T47D (cell line): ENCODE measurements at places on chromosomes 2 and 18.

GRCh38 chr2:128636802-128637147 is 318.1 kb upstream of the HS6ST1 start:
- no peak for DNase-seq

DNA sequence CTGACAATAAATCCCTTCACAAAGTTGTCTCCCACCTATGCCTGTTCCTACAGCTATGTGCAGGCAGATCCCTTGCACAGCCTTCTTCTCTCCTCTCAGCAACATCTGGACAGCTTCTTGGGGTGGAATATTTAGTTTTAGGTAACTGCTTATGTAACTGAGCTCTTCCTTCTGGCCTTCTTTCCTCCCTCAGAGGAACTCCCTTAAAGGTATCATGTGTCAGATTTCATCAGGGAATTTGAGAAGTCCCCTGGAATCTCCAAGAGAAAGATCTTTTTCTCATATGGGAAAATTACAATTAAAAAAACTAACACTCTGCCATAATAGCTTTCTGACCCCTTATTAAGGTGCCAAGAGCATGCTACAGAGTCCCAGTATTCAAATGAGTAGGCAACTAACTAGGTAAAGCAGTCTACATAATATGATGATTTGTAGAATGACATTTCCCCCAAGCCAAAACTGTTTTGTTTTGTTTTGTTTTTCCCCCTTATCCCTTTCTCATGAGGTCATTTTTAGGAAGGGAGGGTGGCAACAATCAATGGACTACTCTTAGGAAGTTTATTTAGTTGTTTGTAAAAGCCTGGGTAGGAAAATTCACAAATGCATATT is 2.4 kb downstream of the TMEM200C start:
- DNase-seq, result no peak

GRCh38 chr2:41870265-41870585 is 177.6 kb upstream of the PKDCC start:
- no peak for DNase-seq

- no peak for DNase-seq
Measured at GRCh38 chr2:150125188-150125587, 362.3 kb downstream of the RND3 start.

GRCh38 chr2:160592401-160592800 is 98.8 kb upstream of the RBMS1 start:
- no peak for DNase-seq

DNA sequence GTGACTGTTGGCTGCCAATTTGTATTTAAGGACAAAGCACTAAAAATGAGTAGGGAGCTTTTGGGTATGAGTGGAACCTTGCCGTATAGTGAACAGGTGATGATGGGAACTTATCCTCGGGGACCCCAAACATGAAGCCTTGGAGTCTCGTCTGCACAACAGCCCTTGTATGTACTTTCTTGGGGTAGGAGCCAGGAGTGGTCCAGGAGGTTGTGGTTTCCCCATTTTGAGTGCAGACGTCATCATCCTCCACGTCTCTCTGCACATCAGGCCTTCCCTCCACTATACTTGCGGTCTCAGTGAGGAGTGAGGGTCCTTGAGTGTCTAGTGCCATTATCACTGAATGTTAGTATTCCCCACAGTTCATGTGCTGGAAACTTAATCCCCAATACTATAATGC is 101.5 kb upstream of the HS6ST1 start:
- DNase-seq, result no peak

DNA sequence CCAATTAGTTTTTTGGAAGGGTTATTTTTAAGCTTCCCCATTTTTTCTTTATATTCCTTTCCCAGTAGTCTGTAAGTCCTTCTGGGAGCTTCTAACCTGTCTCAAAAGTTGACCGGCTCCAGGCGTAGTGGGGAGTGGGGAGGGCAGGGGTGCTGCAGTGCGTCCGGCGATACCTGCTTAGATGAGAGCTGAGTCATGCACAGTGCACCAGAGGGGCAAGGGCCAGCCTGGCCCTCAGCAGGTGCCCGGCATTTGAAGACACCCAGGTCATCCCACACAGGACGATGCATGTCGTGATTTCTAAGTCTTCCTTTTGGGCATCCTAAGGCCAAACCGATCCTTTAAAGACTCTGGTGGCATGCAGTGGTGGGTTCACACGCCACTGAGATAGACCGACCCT is 73.4 kb downstream of the TPO start:
- DNase-seq, result no peak

DNA sequence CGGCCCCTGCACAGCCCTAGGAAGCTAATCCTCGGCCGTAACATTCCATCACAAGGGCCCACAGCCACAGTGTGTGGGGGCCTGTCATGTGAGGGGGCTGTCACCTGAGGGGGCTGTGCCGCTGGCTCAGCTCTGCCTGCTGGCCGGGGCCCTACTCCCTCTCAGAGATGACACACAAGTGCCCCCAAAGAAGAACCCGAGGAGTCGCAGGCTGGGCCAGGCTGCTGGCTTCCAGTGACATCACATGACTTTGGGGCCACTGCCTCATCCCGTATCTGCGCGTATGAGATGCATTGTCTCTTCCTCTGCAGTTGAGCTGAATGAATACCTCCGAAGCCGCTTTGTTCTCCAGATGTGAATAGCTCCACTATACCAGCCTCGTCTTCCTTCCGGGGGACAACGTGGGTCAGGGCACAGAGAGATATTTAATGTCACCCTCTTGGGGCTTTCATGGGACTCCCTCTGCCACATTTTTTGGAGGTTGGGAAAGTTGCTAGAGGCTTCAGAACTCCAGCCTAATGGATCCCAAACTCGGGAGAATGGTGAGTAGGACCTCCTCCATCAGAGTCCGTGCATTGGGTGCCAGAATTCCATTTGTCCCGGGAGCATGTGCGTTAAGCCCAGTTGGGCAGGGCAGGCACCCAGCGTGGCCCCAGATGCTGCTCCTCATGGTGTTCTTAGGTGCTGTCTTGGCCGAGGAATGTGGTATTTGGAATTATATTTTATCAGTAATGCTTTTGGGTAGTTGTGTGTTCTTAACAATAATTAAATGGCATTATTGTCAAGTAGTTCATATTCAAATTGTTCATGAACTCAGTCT is at the start of gene CNDP1:
TSS of gene CNDP1 (plus strand) at position 351 of the 820 bp plus-strand sequence. CDS start at position 519, 168 bp downstream.
- DNase-seq, result no peak

DNA sequence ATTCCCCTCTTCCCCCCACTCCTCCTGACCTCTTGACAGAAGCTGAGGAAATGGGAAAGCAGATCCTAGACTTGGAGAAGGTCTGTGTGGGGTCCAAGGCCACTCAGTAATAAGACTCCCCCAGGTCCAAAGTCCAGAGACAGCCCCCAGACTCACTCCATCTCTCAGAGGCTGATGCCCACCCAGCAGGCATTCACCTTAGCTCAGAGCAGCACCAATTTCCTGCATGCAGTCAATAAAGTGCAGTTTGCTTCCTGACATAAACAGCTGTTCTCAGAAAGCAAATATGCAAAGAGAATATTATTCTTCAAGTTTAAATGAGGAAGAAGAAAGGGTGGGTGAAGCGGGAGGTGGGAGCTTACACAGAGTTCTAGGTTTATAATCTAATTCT is 84.1 kb upstream of the RTN4 start:
- DNase-seq, result no peak

- DNase-seq, result no peak
Measured at GRCh38 chr2:31944828-31945571, 65.8 kb downstream of the MEMO1 start.

DNA sequence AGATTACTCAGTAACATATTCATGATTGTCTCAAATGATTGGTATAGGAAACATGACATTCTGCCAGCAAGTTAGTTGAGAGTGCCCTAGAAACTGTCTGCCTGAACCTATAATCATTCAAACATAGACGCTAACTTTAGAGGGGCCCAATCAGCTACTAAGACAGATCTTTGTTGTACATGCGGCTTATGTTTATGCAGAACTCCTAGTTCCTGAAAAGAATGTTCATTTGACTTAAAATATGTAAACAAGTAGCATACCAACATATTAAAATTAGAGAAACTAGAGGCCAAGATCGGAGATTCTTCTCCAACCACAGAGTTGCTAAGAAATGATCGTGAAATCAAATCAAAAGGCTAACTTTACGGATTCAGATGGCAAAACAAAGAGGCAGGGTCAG is 4.2 kb upstream of the METAP1D start:
- DNase-seq, result no peak

DNA sequence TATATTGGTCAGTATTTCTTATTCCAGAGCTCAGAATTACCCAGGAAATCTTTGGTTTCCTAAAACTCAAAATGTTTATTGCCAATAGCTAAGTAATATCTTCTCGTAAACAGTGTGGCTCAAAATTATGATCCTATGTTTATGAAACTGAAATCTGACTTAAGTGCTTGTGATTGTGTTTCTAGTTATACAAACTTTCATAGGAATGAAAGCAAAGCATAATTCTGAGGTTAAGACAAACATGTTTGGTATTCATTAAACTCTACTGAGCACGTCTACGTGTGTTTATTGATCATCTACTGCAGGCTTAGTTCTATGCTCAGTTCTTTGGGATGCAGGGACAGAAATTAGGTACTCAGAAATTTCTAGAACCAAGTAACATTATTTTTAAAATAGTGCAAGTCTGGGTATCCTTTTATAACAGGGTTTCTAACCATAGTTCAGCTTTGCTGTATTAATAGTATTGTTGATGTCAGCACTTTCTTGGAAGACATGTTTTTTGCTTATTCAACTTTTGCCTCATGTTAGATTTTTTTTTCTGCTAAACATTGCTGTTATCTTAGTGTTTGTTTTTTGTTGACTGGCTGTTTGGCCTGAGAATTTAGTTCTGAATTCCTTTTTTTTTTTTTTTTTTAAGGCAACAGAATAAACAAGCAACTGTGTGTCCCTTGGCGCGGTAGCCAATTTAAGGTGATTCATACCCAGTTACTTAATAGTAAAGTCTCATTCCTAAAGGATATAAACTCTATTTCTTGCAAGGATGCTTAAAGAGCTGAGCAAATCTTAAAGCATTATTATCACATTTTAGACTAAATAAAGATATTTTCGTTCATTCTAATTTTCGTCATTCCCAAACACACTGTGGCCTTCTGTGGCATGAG is 31.3 kb downstream of the PTPRM start:
- DNase-seq, result no peak

GRCh38 chr2:169007941-169008340 is 23.2 kb downstream of the ABCB11 start:
- DNase-seq, result no peak

DNA sequence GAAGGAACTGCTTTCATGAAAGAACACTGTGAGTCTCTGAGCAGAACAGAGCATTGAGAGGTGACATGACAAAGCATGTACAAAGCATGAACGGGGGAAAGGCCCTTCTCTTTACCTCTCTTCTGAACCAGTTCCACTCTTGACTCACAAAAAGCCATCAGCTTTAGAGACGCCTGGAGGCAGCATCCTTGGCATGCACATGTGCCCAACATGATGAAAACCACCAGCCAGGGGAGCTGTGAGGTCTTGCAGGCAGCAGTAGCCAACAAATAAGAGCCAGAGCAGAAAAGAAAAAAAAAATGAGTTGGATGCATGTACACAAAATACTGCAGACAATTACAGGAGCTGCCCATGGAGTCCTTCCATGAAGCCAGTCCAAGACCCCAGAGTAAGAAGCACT is 95.5 kb upstream of the AGAP1 start:
- no peak for DNase-seq

DNA sequence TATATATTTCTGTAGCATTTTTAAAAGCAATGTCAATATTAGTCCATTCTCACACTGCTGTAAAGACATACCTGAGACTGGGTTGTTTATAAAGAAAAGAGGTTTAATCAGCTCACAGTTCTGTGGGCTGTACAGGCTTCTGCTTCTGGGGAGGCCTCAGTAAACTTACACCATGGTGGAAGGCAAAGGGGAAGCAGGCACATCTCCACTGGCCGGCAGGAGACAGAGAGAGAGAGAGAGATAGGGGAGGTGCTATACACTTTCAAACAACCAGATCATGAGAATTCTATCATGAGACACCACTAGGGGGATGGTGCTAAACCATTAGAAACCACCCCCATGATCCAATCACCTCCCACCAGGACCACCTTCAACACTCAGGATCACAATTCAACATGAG is 43.1 kb downstream of the CHMP3 start:
- no peak for DNase-seq

GRCh38 chr2:130985206-130985780 is 108.0 kb downstream of the FAM168B start:
- DNase-seq, result no peak

GRCh38 chr2:223000872-223001796 is 50.9 kb upstream of the KCNE4 start:
- DNase-seq, result no peak

GRCh38 chr2:12001621-12002020 is 255.2 kb downstream of the LPIN1 start:
- DNase-seq, result no peak

DNA sequence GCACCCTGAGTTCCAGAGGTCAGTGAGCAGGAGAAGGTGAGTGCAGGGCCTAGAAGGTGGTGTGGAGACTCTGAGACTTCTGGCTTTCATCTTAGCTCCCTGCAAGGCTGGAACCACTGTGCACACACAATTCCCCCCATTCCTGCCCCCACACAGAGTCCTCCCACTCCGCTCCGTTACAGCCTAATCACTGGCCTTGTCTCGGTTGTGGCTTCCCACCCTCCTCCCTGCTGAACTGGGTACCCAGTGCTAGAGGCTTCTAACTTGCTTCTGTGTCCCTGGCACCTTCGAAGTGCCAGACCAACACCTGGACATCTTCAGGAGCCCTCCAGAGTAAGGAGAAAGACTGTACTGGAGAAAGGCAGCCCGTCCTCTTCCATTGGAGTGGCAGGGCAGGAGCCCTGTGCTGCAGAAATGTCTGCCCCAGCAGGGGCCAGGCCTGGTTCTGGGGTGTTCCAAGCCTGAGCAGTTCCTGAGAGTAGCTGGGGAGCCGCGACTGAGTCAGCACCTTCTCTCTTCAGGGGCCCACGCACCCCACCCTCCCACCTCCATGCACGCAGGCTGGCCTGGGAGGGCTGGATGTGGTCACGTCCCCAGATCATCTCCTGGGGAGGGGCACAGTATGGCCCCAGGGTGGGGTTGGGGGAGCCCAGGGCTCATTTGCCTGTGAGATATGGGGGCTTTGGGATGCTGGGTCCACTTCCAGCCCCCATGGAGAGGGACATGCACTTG is 23.4 kb downstream of the CROCC2 start:
- DNase-seq, result no peak

DNA sequence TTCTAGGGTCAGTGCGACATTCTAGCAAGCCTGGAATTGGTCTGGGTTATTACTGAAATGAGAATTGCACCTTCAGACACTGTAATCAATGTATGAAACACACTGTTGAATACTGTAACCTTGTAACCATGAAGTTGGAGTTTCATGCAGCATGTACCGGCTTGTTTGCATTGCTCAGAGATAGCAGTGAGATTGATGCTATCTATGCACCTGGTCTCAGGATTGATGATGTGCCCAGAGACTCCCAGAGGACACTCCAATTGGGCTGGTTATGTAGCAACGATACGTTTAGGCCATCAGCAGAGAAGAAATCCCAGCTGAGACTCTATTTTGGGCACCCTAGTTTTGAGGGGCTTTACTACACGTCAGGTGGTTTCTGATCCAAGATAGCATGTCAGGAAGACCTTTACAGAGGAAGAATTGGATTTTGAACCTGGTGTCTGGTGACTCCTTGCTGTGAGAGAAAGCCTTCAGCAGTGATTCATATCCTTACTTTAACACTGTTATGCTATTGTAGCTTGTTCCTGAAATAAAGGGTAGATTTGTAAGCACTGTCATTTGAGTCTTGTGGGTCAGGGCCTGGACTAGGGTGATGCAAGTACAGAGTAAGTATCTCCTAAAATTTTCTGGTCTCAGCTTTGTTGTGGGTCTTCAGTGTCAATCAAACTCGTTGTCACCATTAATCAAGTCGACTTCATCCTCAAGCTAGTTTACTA is 305.1 kb upstream of the GULP1 start:
- no peak for DNase-seq

GRCh38 chr2:88258208-88258607 is 88.1 kb downstream of the THNSL2 start:
- no peak for DNase-seq

- DNase-seq, result no peak
Measured at GRCh38 chr2:101717071-101717845, 19.8 kb downstream of the MAP4K4 start.
